ENCODE measurements at places on chromosomes 7 and 10.

GRCh38 chr7:92809397-92809759 is 27.0 kb downstream of the CDK6 start:
- DNase-seq: no peak

DNA sequence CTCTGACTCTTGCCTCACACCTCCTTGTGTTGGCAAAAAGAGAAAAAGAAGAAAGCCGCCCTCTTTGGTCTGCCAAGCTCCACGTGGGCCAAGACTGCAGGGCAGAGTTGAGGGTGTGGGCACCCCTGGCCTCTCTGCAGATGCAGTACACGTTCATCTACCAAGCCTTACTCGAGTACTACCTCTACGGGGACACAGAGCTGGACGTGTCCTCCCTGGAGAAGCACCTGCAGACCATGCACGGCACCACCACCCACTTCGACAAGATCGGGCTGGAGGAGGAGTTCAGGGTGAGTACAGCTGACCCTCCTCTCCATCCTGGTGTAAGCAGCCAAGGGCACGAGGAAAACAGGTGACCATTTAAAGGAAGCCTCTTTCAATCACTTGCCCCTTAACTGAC is 56.1 kb downstream of the MKI67 start:
- no peak for DNase-seq

DNA sequence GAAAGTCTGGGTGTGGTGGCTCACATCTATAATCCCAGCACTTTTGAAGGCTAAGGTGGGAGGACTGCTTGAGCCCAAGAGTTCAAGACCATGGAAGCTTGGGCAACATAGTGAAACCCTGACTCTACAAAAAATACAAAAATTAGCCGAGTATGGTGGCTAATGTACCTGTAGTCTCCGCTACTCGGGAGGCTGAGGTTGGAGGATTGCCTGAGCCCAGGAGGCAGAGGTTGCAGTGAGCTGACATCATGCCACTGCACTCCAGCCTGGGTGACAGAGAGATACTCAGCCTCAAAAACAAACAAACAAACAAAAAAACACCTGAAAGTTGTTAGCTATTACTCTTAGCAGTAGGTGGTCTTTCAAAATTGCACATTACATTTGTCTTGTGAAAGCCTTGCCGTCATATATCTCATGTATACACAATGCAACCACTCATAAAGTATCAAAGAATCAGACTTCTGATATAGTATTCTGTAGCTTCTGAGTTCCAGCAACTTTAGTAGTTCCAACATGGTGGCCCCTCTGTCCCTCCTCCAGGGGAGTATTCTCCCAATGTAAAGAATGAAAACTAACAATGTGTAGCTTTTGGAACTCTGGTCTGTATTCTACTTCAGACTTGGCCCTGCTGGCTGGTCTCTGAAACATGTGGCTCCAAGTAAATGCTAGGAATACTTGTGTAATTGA is 101.5 kb downstream of the ZNF92 start:
- no peak for DNase-seq

GRCh38 chr7:104723001-104723400 is 291.0 kb upstream of the KMT2E start:
- DNase-seq: no peak

DNA sequence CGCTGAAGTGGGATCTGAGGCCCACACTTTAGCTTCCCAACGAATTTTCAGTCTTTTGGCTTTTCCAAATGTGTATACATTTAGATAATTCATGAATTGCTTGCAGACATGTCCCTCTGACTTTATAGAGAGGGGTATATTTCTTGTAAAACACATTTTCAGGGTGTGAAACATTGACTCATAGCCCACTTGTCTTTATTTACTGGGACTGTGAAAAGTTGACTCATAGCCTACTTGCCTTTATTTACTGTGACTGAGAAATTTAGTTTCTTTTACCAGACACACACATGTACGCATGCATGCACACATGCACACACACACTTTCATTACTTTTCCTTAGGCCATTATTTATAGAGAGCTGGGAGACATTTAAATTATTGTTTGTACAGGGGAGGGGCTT is 79.1 kb downstream of the VTI1A start:
- no peak for DNase-seq

Data from stimulated activated CD4-positive, alpha-beta T cell treated with anti-CD3 and anti-CD28 coated beads, Interleukin-1b, Interleukin-23, amount 100 ng/mL, for 1 hour (primary cell).